ENCODE measurements at places on chromosomes 12 and 14. TPM values are rescaled to one million over a fixed set of nuclear protein-coding genes. Genes with fewer than 3 reads are reported as not detected.

CCDC198 gene
- total RNA-seq: not detected

KRT79 gene
- total RNA-seq: not detected

GPD1 gene
- 56.3 TPM for total RNA-seq

RPS6KL1 gene
- 6.1 TPM for total RNA-seq

ZCRB1 gene
- total RNA-seq: 81.8 TPM

- no peaks in the 10 kb centered on the region for H3K27me3 ChIP-seq
- H3K4me3 ChIP-seq: no peak overlapping the region
- no peaks in the 10 kb centered on the region for H3K4me1 ChIP-seq
- DNase-seq: no peak
- no peaks in the 10 kb centered on the region for H3K36me3 ChIP-seq
- H3K27ac ChIP-seq: no peak overlapping the region
These were observed 73.4 kb downstream of the GTF2A1 start for GRCh38 chr14:81147140-81147897.

GRCh38 chr12:52715416-52715815, 12.1 kb upstream of the KRT77 start:
- peaks cover 52% of the 10 kb centered on the region for H3K27me3 ChIP-seq
- H3K4me1 ChIP-seq: peaks cover 7% of the 10 kb centered on the region
- H3K4me3 ChIP-seq: no peak overlapping the region

- no peak for DNase-seq
- H3K4me3 ChIP-seq: no peak overlapping the region
- no peaks in the 10 kb centered on the region for H3K4me1 ChIP-seq
- no peaks in the 10 kb centered on the region for H3K27me3 ChIP-seq
- H3K36me3 ChIP-seq: no peaks in the 10 kb centered on the region
- H3K27ac ChIP-seq: no peak overlapping the region
These were observed 234.8 kb upstream of the FOXN3 start for GRCh38 chr14:89651805-89652204.

GRCh38 chr14:38074754-38075153, 132.9 kb upstream of the SSTR1 start:
- H3K4me3 ChIP-seq: no peak overlapping the region
- H3K27ac ChIP-seq: no peak overlapping the region
- no peaks in the 10 kb centered on the region for H3K4me1 ChIP-seq

DNA sequence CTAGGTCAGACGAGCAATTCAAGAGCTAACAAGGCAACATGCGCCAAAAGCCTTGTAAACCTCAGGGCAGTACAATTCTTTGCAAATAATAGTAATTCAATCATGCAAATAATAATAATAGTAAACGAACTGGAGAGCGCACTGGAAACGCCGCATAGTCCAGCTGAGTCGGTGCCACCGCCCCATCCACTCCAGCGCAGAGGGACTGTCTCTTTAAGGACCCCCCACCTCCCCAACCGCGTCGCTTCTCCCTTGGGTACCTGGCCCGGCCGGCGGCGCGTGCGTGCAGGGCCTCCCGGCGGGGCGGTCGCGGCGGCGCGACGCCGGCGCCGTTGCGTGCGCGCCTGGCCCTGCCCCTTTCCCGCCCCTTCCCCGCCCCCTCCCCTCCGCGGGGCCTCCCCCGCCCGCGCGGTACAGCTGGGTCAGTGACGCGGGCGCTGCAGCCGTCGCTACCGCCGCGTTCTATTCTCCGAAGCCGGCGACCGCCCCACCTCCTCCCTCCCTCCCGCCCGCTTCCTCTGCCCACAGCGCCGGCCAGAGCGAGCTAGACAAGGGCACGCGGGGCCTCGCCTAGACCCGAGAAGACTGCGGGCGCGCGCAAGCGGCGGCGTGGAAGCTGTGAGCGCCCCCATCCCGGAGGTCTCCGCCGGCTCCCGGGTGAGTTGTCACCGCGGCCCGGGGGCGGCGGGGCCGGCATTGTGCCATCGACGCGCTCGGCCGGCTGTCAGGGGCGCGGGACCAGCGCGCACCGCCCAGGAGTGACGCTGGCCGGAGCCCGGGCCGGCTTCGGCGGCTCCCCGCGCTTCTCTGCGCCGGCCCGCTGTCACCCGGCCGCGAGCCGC, at the start of gene SUSD6:
TSS of gene SUSD6 (plus strand) at position 425 of the 842 bp plus-strand sequence. CDS start 46,997 bp downstream, outside the sequence.
- H3K27me3 ChIP-seq: no peaks in the 10 kb centered on the region
- H3K36me3 ChIP-seq: no peaks in the 10 kb centered on the region
- H3K4me3 ChIP-seq: peak within 1 kb of the TSS; percentile 86
- peaks cover 43% of the 10 kb centered on the region for H3K4me1 ChIP-seq
- H3K27ac ChIP-seq: peak within 1 kb of the TSS; percentile 95

- no peak overlapping the region for H3K4me3 ChIP-seq
- no peaks in the 10 kb centered on the region for H3K4me1 ChIP-seq
These were observed 198.5 kb downstream of the PTPRO start for GRCh38 chr12:15520844-15521243.

All from muscle of leg (tissue), 16 donors.